ENCODE measurements at places on chromosomes 11 and 22.
A peak's percentile ranks its signal among the peaks of the same experiment; 100 is the strongest.

DNA sequence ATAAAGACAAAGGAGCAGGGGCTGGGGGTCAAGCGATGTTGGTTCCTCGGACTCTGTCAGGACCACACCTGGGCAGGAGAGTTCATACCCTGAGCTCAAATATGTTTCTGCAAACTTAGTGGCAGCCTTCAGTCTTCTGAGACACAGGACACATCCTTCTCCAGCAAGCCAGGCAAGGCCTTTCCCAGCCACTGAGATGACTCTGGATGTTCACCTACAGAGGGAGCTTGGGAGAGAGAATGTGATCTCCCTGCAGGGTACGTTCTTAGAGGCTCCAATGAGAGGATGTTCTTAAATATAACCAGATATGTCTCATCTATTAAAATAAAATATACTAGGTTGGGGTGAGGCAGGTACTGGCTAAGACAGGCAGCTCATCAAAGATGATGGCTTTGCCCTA is 461.5 kb downstream of the OPCML start:
- no peak for DNase-seq

- DNase-seq, result peak; percentile 10
These were observed 23.4 kb upstream of the RIC3 start for GRCh38 chr11:8192016-8192895.

GRCh38 chr11:67632175-67632981 is 2.6 kb upstream of the NUDT8 start:
- DNase-seq, result no peak

- no peak for DNase-seq
These were observed 67.9 kb downstream of the ISX start for GRCh38 chr22:35133702-35134380.

DNA sequence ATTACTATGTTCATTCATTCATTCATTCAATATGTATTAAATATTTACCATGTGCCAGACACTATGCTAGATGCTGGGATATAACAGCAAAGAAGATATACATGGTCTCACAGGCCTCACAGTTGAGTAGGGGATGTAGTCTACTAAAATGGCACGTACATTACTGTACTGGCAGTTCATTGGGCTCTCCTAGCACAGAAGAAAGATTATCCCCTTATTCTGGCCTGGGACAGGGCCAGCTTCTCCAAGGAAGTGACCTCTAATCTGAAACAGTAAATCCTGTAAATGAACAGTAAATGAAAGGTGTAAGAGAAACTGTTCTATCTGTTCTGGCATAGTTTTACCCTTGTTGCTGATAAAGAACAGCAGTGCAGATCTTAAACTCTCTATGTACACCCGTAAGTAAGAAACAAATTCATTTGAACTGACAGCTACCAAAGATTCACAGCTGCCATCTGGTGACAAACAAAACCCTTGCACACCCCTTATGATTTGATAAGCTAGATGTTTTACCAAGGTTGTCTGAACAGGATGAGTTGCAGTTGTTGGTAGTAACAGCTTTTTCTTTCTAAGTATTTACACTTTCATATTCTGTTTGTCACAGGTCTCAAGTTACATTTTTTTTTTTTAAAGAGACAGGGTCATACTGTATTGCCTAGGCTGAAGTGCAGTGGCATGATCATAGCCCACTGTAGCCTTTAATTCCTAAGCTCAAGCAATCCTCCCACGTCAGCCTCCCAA is 263.1 kb downstream of the TMEM135 start:
- DNase-seq, result no peak

GRCh38 chr11:18956630-18957029 is 17.4 kb upstream of the MRGPRX1 start:
- no peak for DNase-seq

DNA sequence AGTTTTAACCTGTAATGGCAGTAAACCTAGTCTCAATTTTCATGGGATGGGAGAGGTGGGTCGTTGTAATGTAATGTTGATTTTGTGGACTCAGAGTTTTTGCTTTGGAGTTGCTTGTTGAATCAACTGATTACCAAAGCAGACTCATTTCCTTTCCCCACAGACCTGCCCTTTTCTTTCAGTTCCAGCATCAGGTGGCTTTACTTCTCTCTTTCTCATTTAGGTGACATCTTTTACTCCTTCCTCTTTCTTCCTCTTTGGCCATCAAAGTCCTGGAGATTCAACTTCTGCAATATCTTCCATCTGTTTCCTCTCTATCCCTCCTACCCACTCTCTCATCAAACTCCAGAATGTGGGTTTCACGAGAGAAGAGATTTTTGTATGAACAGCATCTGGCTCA is 313.9 kb downstream of the TMEM135 start:
- DNase-seq, result no peak

- DNase-seq, result no peak
These were observed 27.7 kb upstream of the TP53I11 start for GRCh38 chr11:44978274-44978960.

- no peak for DNase-seq
These were observed 14.0 kb downstream of the CFAP300 start for GRCh38 chr11:102061276-102061675.
